ENCODE measurements at places on chromosomes 2 and 18.

GRCh38 chr18:69397096-69397495 lies 3.6 kb upstream of the DOK6 start:
- no peak for DNase-seq

- DNase-seq, result peak; percentile 26
Measured at GRCh38 chr2:167212014-167212648, 323.9 kb downstream of the XIRP2 start.

- no peak for DNase-seq
Measured at GRCh38 chr2:64797881-64798575, 144.3 kb upstream of the SERTAD2 start.

- no peak for DNase-seq
Measured at GRCh38 chr18:35289293-35289692, 736 bp downstream of the ZSCAN30 start.

DNA sequence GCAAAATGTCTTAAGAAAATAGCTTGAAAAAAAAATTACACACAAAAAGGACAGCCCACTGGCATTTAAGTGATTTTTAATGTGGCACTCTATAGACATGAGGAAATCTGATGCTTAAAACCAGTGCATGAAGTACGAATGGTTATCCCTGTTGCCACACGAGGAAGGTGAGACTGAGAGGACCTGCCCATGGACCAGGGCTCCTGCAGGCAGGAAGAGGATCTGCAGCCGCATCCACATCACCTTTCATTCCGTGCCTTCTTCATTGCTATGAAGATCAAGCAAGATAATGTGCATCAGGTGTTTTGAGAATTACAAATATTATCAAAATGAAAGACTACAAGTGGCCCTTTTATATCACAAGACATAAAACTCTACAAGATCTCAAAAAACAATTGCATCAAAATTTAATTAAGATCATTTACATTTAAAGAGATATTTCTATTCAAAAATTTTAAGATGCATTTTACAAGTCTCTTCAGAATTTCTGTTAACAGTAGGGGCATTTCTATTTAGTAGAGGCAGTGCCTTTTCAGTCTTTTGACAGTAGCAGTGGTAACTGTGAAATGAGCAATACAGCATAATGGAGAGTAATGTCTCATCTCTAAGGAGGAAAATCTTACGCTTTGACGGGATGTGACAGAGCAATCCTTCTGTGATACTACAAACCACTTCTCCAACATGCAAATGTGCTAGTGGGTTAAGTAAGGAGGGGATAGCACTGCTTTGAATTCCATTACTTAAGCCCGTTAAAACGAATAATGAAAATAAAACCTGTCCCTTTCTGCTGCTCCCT lies 83.4 kb downstream of the SLC5A7 start:
- DNase-seq, result no peak

GRCh38 chr18:28903306-28903705 lies 726.4 kb upstream of the CDH2 start:
- no peak for DNase-seq

DNA sequence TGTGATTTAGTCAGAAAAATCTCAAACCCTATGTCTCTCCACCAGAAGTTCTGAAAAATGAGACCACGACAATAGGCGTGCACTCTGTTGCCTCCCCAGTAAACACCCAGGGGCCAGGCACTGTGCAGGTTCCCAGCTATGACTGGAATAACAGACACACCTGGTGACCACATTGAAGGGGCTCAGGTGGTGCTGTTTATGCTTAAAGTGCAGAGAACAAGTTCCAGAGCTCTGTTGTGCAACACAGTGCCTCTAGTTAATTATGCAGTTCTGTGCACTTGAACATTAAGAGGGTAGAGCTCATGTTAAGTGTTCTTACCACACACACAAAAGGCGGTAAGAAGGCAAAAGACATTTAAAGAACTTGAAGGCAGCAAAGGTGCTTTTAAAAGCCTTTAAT lies 52.6 kb upstream of the AFF3 start:
- no peak for DNase-seq

GRCh38 chr2:134258684-134259388 lies 5.0 kb downstream of the MGAT5 start:
- DNase-seq, result peak; percentile 48

- no peak for DNase-seq
Measured at GRCh38 chr18:57060814-57061213, 86.1 kb upstream of the BOD1L2 start.

- no peak for DNase-seq
Measured at GRCh38 chr2:36068086-36068485, 287.5 kb upstream of the CRIM1 start.

- DNase-seq, result no peak
Measured at GRCh38 chr2:165401285-165401852, 68.1 kb upstream of the CSRNP3 start.

GRCh38 chr2:74743778-74744177 lies 89.7 kb downstream of the SEMA4F start:
- no peak for DNase-seq

- no peak for DNase-seq
Measured at GRCh38 chr2:41920812-41921211, 127.0 kb upstream of the PKDCC start.

DNA sequence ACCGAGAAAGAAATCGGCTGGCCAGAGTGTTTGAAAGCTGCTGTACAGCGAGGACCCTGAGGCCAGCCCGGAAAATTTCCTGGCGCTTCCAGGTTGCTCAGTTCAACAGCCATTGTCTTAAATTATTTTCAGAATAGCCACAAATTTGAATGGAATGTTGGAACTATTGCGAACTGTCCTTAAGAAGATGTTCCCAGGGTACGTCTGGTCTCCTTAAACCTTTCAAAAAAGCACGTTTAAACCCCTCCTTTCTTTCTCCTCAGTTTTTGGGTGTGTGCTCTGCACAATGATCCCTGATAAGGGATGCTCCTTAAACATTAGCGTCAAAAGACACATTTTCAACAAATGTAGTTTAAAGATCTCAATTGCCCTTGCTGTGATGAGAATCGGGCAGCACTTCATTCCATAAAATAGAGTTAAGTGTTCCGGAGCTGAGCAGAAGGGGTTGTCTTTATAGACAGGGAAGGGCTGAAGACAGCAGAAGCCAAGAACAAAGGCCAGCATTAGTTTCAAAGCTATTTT lies 14.5 kb upstream of the LPIN2 start:
- DNase-seq, result peak; percentile 40

DNA sequence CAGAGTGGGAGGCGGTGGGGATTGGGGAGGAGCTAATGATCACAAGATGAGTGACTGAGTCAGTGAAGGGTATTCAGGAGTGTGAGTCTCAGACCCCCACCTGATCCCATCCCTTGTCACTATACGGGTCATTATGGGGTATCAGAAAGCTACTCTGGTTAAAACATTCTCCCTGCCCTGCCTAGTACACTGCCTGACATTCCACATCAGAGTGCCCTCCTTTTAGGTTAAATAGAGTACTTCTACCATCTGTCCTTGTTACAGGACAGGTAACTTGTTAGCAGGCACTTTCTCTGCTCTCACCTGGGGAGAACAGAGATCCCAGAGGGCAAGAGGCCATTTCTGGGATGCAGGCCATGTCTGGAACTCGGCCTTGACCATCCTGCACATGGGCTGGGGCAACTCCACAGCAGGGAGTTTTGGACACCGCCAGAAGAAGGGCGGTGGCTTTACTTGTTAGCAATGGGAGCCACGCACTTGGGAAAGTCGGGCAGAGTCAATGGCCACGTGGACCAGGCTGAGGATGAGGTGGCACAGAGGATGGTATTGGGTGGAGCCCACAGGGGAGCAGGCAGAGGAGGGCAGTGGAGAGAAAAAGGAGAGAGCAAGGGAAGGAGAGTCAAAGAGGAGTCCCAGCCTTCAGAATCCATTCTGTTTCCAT lies 98.5 kb downstream of the CELF4 start:
- no peak for DNase-seq

DNA sequence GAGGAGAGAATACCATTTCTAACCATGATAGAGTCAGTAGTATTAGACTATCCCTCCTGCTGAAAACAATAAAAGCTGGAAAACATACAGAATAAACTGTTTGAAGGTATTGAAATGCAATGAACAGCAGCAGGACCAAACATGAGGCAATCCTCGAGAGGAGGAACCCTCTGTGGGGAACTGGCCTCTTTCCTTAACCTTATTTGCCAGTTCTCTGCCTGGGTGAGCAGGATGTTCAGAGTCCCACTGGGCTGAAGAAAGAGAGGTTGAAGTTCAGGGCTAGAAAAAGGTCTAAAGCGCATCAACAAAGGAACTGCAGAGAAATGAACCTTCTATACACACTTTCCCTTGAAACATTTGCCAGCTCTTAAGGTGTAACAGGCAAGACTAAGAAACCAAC lies 79.8 kb upstream of the FHL2 start:
- no peak for DNase-seq

- DNase-seq, result no peak
Measured at GRCh38 chr2:101199251-101199791, 48.1 kb upstream of the TBC1D8 start.

DNA sequence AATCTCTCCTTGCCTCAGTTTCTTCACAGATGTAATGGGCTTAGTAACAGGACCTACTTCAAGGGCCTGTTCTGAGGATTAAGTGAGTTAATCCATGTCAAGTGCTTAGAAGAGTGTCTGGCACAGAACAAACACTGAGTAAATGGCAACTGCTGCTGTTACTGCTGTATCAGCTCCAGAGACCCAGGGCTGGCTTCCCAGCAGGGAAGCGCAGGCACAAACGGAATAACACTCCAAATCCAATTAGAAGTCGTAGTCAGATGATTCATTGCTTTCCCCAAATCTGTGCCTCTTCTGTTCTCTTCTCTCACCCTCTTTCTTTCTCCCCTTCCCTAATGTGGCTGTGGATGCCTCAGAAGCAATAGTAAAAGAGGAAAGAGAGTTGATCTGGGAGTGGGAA lies 101.1 kb upstream of the FZD7 start:
- no peak for DNase-seq

GRCh38 chr2:65120990-65121693 lies 8.8 kb downstream of the RAB1A start:
- DNase-seq, result no peak

GRCh38 chr18:24051031-24051947 lies 36.7 kb downstream of the TTC39C start:
- DNase-seq, result no peak

- no peak for DNase-seq
Measured at GRCh38 chr2:146979746-146980145, 865.1 kb upstream of the ACVR2A start.

DNA sequence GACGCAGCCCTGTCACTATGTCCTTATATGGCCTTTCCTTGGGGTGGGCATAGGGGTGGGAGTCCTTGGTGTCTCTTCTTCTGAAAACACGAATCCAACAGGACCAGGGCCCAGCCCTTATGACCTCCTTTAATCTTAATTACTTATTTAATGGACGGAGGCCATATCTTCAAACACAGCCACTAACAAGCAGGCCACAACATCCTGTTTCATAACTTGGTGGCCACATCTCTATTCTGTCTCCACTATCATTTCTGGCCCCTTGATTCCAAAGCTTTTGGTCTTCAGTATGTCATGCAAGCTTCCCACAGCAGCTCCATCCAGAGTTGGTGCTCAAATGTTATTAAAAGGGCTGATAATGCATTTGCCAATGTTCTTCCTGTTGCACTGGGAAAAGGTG lies 287.3 kb upstream of the SMIM21 start:
- no peak for DNase-seq

DNA sequence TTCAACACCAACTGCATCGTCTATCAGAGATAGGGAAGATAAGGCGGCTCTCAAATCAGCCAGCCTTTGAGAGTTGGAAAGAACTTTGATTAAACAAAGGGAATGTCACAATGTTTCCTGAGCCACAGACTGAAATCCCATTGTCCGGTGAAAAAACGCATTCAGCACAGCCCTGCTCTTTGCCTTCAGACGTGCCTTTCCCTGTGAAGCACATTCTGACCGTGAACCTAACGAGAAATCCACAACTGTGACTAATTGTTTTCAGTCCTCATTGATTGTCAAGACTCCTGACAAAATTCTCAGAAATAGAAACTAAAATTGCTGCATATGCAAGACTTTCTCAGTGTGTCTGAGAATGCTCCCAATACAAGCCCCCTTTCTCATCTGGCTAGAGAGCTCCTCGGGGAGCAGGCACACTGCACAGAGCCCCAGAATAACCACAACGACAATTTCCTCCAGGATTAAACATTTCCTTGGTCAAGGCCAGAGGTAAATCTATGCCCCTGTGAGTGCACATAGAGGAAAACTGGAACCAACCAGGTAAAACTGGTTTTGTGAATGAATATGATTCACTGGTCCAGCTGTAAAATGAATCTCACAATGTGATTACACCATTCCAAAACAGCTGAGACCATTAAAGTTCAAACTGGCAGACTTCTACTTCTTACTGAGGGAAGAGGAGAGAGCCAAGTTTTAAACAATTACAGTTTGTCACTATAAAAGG lies 561.9 kb upstream of the ID2 start:
- no peak for DNase-seq

GRCh38 chr18:29491907-29492306 lies 1315.0 kb upstream of the CDH2 start:
- DNase-seq, result no peak

DNA sequence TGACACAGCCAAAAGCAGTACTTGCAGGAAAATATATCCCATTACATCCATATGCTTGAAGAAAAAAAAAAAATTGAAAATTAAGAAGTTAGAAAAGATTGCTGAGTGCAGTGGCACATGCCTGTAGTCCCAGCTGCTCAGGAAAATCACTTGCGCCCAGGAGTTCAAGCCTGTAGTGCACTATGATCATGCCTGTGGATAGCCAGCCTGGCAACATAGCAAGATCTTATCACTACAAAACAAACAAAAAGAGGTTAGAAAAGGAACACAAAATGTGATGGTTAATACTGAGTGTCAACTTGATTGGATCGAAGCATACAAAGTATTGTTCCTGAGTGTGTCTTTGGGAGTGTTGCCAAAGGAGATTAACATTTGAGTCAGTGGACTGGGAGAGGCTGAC lies 361.9 kb downstream of the NYAP2 start:
- DNase-seq, result no peak

DNA sequence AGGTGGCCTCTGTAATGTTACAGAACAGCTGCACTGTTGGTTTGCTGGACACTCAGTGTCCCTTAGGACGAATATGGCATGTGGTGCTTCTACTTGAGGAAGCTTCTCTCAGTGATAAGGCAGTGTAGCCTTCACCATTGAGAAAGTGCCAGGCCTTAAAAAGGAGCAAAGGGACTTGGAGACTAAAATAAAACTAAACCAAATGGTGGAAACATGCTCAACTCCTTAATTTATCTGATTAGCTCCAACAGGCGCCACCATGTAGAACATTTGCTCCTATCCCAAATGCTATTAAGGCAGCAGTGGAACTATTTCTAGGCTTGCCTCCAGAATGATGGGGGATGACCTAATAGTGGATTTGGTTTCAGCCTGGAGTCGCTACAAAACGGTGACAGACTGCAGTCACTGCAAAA lies 77.5 kb upstream of the MYL1 start:
- peak; percentile 65 for DNase-seq

DNA sequence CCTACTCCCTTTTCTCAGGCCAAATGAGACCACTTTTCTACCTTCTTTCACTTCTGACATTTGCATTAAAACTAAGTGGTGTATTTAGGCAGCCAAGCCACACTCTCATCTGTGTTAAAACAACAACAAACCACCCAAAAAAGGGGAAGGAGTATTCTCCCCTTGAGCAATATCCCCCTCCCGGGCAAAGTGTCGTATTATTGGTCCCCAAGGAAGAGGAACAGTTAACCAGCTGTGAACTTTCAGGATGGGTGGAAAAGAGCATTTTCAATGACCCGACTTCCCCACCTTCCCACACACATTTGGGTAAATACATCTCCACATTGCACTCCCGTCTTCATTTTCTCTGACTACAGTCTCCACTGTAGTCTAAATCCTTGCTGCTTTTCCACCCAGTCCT lies 44.3 kb downstream of the FEZ2 start:
- no peak for DNase-seq

GRCh38 chr2:57943315-57943714 lies 103.3 kb upstream of the VRK2 start:
- DNase-seq, result no peak
